ENCODE measurements at places on chromosomes 2 and 18.

- no peak for DNase-seq
These were observed 258.3 kb upstream of the SOX11 start for GRCh38 chr2:5433855-5434254.

GRCh38 chr2:216850665-216851322 lies 9.1 kb downstream of the TNP1 start:
- DNase-seq = no peak

GRCh38 chr18:25229081-25229480 lies 122.9 kb downstream of the ZNF521 start:
- DNase-seq = no peak

DNA sequence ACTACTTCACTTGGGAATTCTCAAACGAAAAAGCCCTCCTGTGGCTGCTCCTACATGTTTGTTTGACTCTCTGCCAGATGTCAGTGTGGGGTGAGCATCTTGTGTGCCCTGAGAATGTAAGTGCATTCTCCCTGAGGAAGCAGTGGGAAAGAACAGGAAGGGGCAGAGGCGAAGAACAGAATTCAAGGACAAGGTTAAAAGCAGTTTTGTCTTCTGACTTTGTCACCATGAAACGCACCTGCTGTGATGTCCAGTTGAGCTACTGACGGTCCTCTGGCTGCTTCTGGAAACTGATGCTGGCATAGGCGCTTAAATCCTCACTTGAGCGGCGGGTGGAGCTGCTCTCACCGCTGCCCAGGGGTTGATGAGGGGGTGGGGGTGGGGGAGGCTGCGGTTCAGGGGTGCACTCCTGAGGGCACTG lies 4.9 kb downstream of the IRS1 start:
- DNase-seq = no peak

GRCh38 chr2:169693360-169693759 lies 845 bp downstream of the CFAP210 start:
- no peak for DNase-seq

GRCh38 chr2:159272156-159272555 lies 14.3 kb downstream of the WDSUB1 start:
- no peak for DNase-seq

GRCh38 chr2:125837128-125837527 lies 818.8 kb upstream of the GYPC start:
- no peak for DNase-seq

GRCh38 chr18:43825768-43826167 lies 548.5 kb upstream of the SYT4 start:
- DNase-seq = no peak

GRCh38 chr2:17648581-17648980 lies 105.0 kb downstream of the SMC6 start:
- no peak for DNase-seq

DNA sequence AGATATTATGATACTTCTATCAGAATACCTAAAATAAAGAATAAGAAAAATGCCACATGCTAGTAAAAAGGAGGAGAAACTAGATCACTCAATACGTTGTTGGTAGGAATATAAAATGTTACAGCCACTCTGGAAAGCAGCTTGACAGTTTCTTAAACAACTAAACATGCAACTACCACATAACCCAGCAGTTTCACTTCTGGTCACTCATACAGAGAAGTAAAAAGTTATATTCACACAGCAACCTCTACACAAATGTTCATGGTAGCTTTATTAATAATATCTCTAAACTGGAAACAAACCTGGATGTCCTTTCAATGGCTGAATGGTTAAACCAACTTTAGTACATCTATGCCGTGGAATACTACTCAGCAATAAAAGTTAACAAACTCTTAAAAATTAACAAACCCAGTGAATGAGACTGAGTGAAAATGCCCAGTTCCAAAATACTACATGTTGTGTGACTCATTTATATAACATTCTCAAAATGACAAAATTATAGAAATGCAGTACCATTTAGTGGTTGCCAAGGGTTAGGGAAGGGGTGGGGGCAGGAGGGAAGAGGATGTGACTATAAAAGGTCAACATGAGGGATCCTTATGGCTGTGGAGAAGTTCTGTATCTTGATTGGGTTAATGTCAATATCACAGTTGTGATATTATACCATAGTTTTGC lies 124.1 kb downstream of the MMADHC start:
- DNase-seq = no peak

- DNase-seq = no peak
These were observed at the start of gene CCL20 for GRCh38 chr2:227813562-227814353. Gene CCL20 (plus strand): TSS chr2:227813842. CDS start chr2:227813912, 70 bp downstream.

GRCh38 chr2:84223191-84223590 lies 235.9 kb downstream of the SUCLG1 start:
- DNase-seq = no peak

DNA sequence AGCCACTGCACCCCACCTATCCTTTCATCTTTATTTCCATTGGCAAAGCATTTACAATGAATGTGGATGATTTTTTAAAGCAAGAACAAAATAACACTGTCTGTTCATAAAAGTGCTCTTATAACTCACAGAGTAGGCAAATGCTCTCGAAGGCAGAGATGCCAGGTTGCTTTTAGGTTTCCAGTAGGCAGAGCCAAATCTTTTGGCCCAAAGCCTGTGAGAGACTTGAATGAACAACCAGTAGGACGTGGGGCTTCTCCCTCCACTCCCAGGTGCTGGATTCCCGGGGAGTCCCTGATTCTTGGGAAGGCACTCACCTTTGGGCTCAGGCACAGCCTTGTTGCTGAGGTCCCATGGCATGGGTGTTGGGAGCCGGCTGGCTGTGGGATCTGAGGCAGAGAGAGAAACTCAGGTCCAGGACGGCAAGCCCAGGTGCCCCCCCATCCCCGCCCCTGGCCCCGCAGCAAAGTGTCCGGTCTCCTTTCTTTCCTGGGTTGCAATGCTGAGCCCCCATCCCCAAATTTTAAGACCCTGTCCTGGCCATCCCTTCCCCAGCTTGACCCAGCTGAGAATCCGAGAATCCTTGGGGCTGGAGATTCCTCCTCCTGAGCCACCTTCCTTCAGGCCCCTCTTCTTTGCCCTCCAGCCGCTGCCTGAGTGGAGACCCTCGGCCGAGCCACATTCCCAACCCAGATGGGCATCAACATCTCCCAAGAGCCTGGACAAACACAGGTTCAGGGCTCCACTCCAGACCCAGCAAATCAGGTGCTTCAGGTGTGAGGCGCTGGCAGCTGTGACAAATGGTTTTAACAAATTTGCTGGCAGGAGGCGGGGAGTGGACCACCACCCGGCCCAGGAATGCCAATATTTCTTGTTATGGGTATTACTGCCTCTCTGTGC lies 5.8 kb downstream of the NEURL3 start:
- no peak for DNase-seq

DNA sequence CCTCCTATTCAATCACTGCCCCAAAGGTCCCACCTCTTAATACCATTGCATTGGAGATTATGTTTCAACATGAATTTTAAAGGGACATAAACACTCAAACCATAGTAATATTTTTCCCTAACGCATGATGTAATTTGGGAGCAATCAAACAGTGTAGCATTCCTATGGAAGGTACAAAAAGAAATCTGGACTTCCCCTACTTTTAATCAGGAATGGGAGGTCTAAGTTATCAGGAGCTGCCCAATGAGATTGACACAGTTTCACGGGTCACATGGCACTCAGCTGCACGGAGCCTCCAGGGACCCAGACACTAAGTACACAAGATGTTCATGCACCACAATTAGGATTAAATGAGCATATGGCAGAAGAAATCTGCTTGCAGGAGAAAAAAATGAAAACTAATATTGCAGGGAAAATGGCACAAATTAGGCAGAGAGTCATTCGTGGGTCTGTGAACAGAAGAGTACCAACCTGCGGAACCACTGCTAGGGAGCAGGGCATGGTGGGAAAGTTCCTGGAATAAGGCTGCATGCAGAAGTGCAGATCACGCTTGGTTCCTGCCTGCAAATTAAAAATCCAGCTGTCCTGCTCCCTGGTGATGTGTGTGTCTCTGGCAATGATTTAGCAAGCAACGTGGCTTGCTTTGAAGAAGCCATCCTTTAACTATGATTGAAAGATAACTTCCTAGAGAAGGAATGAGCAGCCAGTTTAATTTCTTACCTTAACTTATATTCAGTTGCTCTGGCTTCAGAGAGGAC lies 326.6 kb upstream of the ID2 start:
- no peak for DNase-seq

Measured in stimulated activated CD4-positive, alpha-beta T cell treated with anti-CD3 and anti-CD28 coated beads, Interleukin-1b, Interleukin-23, amount 100 ng/mL, for 1 hour (primary cell).